Activated naive CD4-positive, alpha-beta T cell treated with Interleukin-2 at 50 U/mL for 16 hours (primary cell): ENCODE measurements at places on chromosomes 11 and 22.
A peak's percentile ranks its signal among the peaks of the same experiment; 100 is the strongest.

- DNase-seq: no peak
Measured at GRCh38 chr22:37734402-37734700, 37.5 kb downstream of the TRIOBP start.

GRCh38 chr11:93444617-93445073 is 98.5 kb downstream of the SMCO4 start:
- peak; percentile 28 for DNase-seq

DNA sequence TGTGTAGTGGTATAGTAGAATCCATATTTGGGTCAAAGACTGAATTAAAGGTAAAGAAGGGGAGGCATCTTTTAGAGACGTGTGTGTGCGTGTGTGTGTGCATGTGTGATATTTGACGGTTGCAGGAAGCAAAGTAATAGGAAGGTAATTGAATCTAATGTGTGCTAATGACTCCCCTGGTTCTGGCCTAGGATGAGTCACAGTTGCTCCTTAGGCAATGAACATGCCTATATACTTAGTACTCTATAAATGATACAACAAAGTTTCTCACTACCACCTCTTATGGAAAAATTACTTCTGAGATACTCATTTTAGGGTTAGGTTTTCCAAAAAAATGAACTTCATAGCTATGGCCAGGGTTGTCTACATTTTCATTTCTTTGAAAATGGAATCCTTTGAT is 409.6 kb downstream of the GUCY1A2 start:
- DNase-seq: no peak

DNA sequence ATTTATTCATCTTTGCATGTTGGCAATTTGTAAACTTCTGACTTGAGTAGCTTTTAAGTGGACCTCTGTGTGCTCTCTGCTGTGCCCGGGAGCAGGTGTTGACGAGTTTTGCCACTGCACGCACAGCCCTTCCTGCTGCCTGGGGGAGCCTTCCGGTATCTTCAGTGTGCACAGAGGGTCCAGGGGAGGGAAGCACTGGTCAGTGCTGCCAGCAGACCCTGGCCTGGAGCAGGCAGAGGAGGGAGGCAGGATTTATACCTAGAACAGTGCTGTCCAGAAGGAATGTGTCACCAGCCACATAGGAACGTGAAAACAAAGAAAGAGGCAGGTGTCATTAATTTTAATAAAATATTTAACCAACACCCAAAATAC is 403.6 kb downstream of the TBC1D22A start:
- no peak for DNase-seq

GRCh38 chr11:59053387-59053786 is 32.7 kb upstream of the GLYATL1B start:
- peak; percentile 82 for DNase-seq

DNA sequence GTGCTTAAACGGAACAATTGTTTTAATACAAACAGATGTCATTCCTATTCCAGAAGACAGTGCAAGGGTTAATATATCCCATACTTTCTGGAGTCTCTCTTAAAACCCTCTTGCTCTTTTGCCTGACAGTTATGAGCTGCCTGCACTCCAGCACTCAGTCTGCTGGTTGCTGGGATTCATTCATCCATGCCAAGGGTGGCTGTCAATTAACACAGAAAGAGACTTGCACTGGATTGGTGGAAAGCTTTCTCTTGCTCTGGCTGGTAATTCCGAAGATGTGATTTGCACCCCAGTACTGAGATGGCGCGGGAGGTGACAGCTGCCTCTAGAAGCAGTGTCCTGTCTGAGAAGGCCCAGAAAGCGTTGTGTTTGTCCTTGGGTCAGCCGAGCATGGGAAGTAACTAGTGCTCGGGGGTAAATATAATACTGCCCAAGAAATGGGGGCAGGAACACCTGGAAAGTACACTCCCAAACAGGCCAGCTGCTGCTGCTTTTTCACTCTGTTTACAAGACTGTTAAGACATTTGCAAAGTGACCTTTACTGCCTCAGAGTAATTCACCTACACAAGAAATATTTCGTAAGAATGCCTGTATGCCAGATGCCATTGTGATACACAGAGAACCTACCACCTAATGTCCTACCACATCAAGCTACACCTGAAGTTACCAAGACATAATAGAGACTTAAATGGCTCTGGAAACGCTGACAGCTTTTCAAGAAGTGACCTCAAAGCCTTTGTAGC is 20.5 kb downstream of the SCUBE2 start:
- no peak for DNase-seq

- DNase-seq: no peak
Measured at GRCh38 chr22:27695925-27696324, 105.6 kb downstream of the MN1 start.

DNA sequence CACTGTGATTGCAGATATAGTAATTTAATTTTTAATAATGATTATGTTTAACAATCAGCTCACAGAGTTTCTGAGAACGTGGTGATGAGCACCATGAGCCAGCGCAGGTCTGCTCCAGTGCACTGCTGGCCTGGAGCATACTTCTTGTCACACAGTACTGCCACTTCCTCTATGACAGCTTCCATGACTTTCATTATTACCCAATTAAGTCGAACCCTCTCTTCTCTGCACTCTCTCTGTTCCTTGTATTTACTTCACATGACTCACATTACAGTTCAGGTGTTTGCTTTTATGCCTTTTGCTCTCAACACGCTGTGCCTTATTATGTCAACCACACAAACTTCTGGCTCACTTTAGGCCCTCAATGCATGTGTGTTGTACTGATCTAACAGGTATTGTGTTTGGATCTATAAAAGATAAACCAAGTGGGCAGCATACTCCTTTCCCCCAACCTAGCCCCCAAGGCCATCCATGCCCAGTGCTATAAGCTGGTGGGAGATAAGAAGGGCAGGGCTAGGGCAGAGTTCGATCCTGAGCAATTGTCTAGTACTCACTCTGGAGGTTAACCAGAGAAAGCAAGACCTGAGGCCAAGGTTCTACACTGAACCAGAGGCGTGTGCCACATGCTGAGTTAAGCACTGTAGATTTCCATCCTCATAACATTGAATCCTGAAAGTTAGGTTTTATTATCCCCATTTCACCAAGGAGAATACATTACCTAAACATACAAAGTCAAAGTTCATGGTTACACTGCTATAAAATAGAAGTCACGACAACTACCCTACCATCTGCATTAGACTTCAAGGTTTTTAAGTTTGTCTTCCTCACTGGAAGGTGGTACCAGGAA is 356.5 kb downstream of the INSC start:
- no peak for DNase-seq

GRCh38 chr22:34765115-34765514 is 300.8 kb upstream of the ISX start:
- no peak for DNase-seq

DNA sequence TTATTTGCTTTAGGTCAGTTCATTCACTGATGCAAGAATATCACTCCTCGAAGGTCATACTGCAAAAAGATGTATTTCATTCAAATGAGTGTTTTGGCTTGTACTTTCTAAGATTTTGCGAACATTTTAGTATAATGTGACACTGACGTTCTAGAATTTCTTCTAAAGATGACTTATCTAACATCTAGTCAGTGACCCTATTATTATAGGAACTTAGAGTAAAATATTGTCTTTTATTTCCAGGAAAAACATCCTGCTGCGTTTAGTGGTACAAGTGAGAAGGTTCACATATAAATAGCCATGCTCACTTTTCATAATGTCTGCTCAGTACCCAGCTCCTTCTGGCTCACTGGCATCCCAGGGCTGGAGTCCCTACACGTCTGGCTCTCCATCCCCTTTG is at the start of gene OR52M1:
OR52M1 (plus strand) TSS at position 301 of the 400 bp plus-strand sequence; CDS start at position 301, 0 bp downstream.
- no peak for DNase-seq

DNA sequence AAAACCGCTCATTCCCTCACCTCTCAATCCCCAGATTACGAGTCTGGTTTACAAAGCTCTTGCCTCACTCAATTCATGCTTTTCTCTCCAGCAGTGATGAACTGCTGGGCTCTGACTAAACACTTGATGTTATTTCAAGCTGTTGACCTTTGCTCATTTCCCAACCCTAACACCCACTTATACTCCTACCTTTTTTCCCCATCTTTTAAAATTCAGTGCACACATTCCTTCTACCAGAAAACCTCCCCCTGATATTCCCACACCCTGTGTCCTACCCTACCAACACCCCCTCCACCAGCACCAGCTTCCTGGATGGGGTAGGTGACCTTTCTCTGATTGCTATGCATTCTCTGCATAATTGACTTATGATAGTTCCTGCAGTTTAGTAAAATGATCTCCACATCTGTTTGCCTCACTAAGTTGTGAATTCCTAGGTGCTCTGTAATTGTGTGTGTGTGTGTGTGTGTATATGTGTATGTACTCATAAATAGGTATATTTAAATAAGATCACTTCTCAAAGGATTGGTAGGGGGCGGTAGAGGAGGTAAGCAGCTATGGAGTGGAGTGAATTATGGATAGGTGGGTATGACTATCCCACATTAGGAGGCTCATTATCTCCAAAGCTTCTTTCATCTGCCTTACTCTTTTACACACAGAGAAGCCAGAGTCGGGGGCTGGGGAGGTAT is 842 bp downstream of the HEPACAM start:
- DNase-seq: no peak

DNA sequence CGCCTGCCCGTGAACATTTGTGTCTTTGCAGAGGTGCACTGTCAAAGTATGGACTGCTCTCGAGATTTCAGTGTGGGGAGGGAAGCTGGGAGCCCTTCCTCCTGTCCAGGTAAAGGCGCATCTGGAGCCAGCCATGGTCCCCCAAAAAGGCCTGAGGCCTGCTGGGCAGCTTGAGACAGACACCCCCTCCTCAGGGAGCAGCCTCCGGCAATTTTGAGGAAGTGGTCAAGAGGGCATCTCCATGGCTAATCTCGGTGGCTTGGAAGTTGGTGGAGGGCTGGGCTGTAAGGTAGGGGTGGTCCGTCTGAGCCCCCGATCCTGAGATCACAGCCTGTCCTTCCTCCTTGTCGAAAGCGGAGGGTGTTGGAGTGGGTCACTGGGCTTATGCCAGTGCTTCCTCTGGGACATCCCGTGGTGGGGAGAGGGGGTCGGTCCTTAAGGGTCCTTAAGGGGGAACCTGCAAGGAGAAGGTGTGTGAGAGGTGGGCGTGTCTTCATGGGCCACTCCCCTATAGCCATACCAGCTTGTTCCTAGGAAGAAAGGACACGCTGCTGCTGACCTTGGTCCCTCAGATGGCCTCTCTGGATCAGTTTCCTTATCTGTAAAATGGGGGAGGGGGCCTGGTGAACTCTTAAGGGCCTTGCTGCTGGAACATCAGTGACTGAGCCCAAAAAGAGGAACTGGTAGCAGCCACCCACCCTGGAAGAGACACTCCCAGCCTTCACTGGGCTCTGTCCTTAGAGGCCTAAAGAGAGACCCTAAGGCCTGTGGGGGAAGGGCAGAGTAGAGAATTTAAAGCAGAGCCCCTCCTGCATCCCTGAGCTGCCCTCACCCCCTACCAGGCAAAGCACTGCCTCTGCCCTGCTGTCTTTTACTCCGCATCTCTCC is 2.6 kb downstream of the KCNC1 start:
- no peak for DNase-seq

DNA sequence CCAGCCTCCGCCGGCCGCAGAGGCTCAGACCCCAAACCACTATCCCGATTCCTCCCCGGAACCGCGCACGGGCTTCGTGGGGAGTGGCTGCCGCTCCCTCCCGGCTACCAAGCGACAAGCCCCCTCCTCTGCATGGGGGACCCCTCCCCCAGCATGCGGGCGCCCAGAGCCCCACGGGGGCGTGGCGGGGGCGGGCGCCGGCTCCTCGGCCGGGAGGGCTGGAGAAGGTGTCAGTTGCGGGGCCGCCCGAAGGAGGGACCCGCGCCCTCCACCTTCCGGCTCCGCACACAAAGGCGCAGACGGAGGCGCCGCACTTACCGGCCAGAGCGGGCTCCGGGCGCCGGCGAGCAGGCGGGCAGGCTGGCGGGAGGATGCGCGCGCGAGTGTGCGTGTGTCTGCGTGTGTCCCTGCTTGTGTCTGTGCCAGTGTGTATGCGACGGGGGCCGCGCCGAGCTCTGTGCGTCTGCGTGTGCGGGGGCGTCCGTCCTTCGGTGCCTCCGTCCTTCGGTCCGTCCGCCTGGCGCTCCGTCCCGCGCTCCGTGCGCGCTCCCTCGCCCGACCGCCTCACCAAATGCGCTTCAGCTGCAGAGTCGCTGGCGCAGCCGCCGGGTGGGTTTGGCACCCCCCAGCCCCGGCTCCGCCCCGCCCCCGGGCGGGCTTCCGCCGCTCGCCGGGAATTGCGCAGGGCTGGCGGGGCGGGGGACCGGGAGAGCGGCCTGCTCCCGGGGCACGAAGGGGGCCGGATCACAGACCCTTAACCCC is at the start of gene PTPN5:
PTPN5 (minus strand) TSS at position 592 of the 762 bp plus-strand sequence. CDS start 19,840 bp downstream, outside the sequence.
- DNase-seq: no peak

DNA sequence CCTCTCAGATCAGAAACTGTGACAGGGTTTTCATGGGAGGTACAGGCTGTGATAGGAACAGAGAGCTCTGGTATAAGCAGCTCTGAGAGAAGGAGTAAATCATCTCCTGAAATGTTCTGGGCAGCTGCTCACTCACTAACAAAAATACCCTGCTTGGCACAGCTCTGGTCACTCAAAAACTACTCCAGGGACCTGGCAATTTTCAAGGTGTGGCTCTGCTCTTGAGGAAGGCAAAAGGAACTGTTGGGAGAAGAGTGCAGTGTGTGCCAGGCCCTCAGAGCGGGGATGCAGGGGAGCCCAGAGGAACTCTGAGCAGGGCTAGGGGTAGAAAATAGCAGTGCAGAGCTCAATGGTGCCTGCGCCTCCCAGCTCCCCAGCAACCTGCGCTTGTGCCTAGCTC is 180.5 kb upstream of the ZBED5 start:
- no peak for DNase-seq

DNA sequence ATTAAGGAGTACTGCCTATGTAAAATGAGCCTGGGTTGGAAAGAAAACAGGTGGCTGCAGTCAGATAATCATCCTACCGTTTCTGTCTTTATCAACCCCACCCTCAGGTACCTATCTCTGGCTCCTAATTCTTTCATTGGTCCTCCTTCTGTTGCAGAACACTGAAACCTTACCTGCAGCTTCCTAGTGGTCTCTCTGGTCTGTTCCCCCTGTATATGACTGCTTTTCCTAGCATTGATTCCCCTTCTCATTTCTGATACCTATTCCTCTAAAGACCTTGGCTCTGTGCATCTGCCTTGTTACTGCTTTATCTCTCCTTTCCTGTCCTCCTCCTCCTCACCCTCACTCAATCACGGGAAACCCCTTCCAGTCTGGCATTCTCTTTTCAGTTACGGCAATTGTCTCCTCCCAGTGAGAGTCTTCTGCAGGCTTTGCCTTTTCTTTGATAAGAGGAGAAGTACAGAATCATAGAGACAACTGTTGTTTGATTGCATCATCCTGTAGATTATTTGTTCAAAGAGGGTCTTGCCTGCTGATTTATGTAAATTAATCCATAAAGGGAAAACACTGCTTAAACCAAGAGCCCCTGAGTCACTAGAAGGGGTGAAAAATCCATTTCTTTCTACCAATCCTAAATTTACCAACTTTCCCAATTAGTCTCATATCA is 301.2 kb downstream of the AASDHPPT start:
- no peak for DNase-seq

DNA sequence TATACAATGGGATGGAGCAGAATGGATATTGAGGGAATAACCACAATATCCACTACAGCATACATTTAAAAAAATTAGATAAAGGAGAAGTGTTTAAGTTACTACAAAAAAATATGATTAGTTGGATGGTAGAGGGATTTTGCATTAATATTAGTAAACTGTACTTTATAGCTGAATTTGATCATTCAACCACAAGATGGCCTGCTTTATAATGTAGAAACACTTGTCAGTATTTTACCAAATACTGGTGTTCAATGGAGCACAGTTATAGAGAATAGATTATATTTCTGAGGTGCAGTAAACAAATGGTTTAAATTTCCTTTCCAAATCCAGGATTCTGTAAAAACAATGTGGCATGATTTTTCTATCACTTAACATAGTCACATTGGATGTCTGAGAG is 818.8 kb upstream of the CHORDC1 start:
- no peak for DNase-seq

- DNase-seq: no peak
Measured at GRCh38 chr22:48849963-48850657, 977.6 kb downstream of the BRD1 start.

- no peak for DNase-seq
Measured at GRCh38 chr22:50523806-50524675, 1.4 kb downstream of the SCO2 start.
